Activated T-helper 1 cell treated with anti-CD3 and anti-CD28 coated beads, Interleukin-12 subunit alpha, Interleukin-12 subunit beta, Interleukin-2, Interleukin-4 antibody, amounts not matched to agents 30 ng/mL and 10 ng/mL and 1 ng/mL, durations not matched to agents 14 hours and 24 hours and 36 hours (primary cell): ENCODE measurements at places on chromosomes 12 and 14. TPM values are rescaled to one million over a fixed set of nuclear protein-coding genes. Genes with fewer than 3 reads are reported as not detected.

GRCh38 chr12:123354600-123354999 lies 10.0 kb downstream of the SBNO1 start:
- DNase-seq = no peak
- no peak overlapping the region for H3K4me3 ChIP-seq
- H3K4me1 ChIP-seq = peaks cover 49% of the 10 kb centered on the region
- H3K27me3 ChIP-seq = no peaks in the 10 kb centered on the region
- H3K27ac ChIP-seq = peak overlapping the region; percentile 22

- H3K4me3 ChIP-seq = no peak overlapping the region
- H3K27me3 ChIP-seq = no peaks in the 10 kb centered on the region
- DNase-seq = no peak
Observed at GRCh38 chr14:85663256-85663655, 133.3 kb downstream of the FLRT2 start.

GRCh38 chr12:88309546-88309945 lies 167.4 kb downstream of the TMTC3 start:
- H3K4me1 ChIP-seq = peaks cover 12% of the 10 kb centered on the region
- H3K4me3 ChIP-seq = no peak overlapping the region
- DNase-seq = no peak
- H3K27me3 ChIP-seq = no peaks in the 10 kb centered on the region
- H3K36me3 ChIP-seq = no peaks in the 10 kb centered on the region
- H3K27ac ChIP-seq = no peak overlapping the region

DNA sequence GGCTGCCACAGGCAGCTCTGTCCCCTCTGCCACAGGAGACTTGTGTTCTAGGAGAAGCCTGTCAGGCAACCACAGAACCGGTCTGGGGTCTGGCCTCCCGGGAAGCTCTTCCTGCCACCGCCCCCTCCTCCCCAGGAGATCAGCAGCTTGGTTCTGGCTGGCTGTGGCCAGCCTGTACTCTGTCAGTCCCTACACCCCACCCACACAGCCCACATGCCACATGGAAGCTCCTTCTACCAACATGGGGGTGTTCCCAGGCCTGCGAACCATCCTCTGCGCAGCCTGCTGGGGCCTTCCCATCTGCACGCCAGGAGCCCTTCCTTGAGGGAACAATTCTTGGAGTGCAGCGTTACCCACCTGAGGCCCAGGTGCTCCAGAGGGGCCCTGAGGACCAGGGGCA lies 16.8 kb downstream of the TMEM106C start:
- H3K4me1 ChIP-seq = no peaks in the 10 kb centered on the region
- no peak overlapping the region for H3K27ac ChIP-seq
- H3K4me3 ChIP-seq = no peak overlapping the region
- no peak for DNase-seq
- H3K27me3 ChIP-seq = peaks cover 17% of the 10 kb centered on the region

- H3K36me3 ChIP-seq = no peaks in the 10 kb centered on the region
- DNase-seq = peak; percentile 11
- peak overlapping the region; percentile 99 for H3K4me3 ChIP-seq
- H3K27me3 ChIP-seq = no peaks in the 10 kb centered on the region
- peak overlapping the region; percentile 97 for H3K27ac ChIP-seq
- peaks cover 42% of the 10 kb centered on the region for H3K4me1 ChIP-seq
Observed at GRCh38 chr14:92105893-92106142, 564 bp downstream of the ATXN3 start.

DNA sequence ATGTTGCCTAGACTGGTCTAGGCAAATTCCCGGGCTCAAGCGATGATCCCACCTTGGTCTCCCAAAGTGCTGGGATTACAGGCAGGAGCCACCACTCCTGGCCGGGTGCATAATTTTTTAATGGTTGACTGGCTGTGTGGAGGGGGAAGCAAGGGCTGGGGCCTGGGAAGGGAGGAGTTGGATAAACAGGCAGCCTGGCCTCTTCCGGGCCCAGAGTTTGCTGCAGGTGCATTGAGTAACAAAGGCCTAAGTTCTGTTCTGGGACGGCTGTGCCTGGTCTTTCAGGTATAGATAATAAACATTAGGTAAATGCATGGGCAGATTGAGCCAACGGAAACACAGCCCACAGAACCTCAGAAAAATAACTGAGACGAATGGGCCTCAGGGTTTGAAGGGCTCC lies 191.3 kb upstream of the TBX3 start:
- H3K36me3 ChIP-seq = no peaks in the 10 kb centered on the region
- no peak overlapping the region for H3K4me3 ChIP-seq
- no peak for DNase-seq

DNA sequence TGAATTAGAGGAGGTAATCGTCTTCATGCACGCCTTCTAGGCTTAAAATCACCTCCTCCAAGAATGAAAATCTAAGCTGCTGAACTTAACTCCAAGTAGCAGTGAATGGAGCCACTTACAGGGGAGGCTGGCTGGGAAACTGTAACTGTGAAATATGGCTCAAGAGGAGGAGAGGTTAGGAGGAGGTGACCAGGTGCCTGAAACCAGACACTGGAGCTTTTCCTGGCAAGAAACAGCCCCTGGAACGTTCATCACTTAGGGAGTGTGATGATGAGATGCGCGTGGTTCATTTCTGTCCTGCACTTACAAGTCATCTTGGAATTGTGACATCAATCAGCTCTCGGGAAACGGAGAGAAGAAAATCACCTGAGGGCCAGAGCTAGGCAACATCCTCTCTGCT lies 62.3 kb upstream of the TMEM132C start:
- no peaks in the 10 kb centered on the region for H3K4me1 ChIP-seq
- H3K4me3 ChIP-seq = no peak overlapping the region
- no peaks in the 10 kb centered on the region for H3K27me3 ChIP-seq
- H3K36me3 ChIP-seq = no peaks in the 10 kb centered on the region

- H3K27me3 ChIP-seq = peaks cover 6% of the 10 kb centered on the region
- peak; percentile 48 for DNase-seq
- H3K4me3 ChIP-seq = peak overlapping the region; percentile 87
- peaks cover 31% of the 10 kb centered on the region for H3K4me1 ChIP-seq
- H3K27ac ChIP-seq = peak overlapping the region; percentile 88
Observed at GRCh38 chr14:22887260-22887989, 4.4 kb downstream of the REM2 start.

DNA sequence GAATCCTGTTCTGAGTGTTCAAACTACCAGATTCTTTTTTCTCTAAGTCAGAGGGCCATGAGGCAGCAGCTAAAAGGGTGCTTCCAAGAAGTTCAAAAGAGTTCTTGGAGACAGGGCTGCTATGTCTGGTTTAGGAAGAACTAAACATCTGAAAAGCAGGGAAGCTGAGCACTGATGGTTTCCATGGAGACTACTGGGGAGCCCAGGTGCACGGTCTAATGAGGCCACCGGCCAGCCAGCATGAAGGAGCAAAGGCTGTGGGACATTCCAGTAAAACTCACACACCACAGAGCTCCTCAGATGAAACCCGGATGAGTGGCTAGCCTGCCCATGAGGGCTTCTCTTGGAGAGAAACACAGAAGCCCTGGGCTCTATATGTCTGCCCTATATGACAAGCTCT lies 97.3 kb downstream of the KCNK10 start:
- no peak overlapping the region for H3K27ac ChIP-seq
- no peaks in the 10 kb centered on the region for H3K36me3 ChIP-seq
- H3K27me3 ChIP-seq = peaks cover 3% of the 10 kb centered on the region
- H3K4me3 ChIP-seq = no peak overlapping the region
- DNase-seq = no peak
- H3K4me1 ChIP-seq = no peaks in the 10 kb centered on the region

DNA sequence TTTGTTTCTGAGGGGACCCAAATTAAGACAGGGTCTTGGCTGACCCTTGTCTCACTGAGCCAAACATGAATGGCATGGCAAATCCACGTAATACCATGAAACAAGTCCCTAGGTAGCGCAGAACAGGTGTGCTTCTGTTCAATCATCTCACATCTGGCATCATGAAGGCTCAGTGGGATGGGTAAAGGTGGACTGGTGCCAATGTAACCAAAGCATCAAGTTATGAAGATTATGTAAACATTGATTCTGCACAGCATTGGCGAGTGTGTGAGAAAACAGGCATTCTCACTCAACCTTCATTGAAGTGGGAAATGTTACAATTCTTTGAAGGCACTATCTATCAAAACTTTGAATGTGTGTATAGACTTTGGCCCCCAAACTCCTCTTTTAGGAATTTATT lies 41.9 kb downstream of the PTGER2 start:
- H3K27me3 ChIP-seq = peaks cover 1% of the 10 kb centered on the region
- H3K4me3 ChIP-seq = no peak overlapping the region
- peak overlapping the region; percentile 56 for H3K27ac ChIP-seq

- no peak for DNase-seq
- peaks cover 3% of the 10 kb centered on the region for H3K36me3 ChIP-seq
- H3K27ac ChIP-seq = no peak overlapping the region
- H3K4me3 ChIP-seq = no peak overlapping the region
- H3K27me3 ChIP-seq = no peaks in the 10 kb centered on the region
Observed at GRCh38 chr12:89783359-89784060, 74.9 kb upstream of the ATP2B1 start.

- H3K36me3 ChIP-seq = peaks cover 14% of the 10 kb centered on the region
- peak overlapping the region; percentile 65 for H3K27ac ChIP-seq
- H3K4me1 ChIP-seq = peaks cover 66% of the 10 kb centered on the region
- no peaks in the 10 kb centered on the region for H3K27me3 ChIP-seq
- no peak for DNase-seq
Observed at GRCh38 chr14:71557351-71557750, 374.9 kb upstream of the RGS6 start.

The GLIPR1 gene
- 7.3 and 7.6 TPM in 2 replicates for total RNA-seq

The RAP1B gene
- 244 and 263 TPM in 2 replicates for total RNA-seq

The CLEC4D gene
- total RNA-seq = not detected in 2 replicates

The FIGNL2 gene
- 0.15 and 0.18 TPM in 2 replicates for total RNA-seq
